ENCODE measurements at places on chromosomes 3 and 15. TPM values are rescaled to one million over a fixed set of nuclear protein-coding genes. Genes with fewer than 3 reads are reported as not detected.

- peaks cover 11% of the 10 kb centered on the region for H3K4me1 ChIP-seq
- H3K27ac ChIP-seq, result no peak overlapping the region
- H3K27me3 ChIP-seq, result no peaks in the 10 kb centered on the region
- no peak overlapping the region for H3K4me3 ChIP-seq
Observed at GRCh38 chr3:197508461-197508860, 47.3 kb downstream of the BDH1 start.

GRCh38 chr3:36924744-36925521 is 19.9 kb downstream of the TRANK1 start:
- DNase-seq, result no peak
- no peaks in the 10 kb centered on the region for H3K36me3 ChIP-seq
- H3K4me1 ChIP-seq, result no peaks in the 10 kb centered on the region
- no peak overlapping the region for H3K27ac ChIP-seq
- H3K27me3 ChIP-seq, result no peaks in the 10 kb centered on the region

DNA sequence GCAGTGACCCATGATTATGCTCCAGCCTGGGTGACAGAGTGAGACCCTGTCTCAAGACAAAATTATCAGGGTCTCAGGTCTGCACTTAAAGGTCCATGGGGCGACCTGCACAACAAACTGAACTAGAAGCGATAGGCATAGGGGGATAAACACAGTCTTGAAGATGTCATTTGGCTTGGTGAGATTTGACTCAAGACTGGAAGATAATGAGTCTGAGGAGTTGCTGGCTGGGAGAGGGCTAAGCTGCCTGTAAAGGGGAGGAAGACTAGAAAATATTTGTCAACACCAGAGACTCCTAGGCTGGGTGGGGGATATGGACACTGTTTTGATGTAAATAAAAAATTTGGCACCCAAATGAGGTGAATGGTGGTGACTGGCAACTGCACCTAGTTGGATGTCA is 19.8 kb downstream of the GHRL start:
- H3K4me1 ChIP-seq, result peaks cover 1% of the 10 kb centered on the region
- DNase-seq, result no peak
- no peak overlapping the region for H3K4me3 ChIP-seq
- peaks cover 7% of the 10 kb centered on the region for H3K36me3 ChIP-seq

GRCh38 chr3:184508938-184509337 is 52.6 kb upstream of the EPHB3 start:
- no peaks in the 10 kb centered on the region for H3K36me3 ChIP-seq
- no peak for DNase-seq
- no peak overlapping the region for H3K27ac ChIP-seq
- H3K4me1 ChIP-seq, result peaks cover 20% of the 10 kb centered on the region
- no peak overlapping the region for H3K4me3 ChIP-seq

- H3K4me3 ChIP-seq, result no peak overlapping the region
- H3K27me3 ChIP-seq, result no peaks in the 10 kb centered on the region
- H3K4me1 ChIP-seq, result peaks cover 16% of the 10 kb centered on the region
- no peaks in the 10 kb centered on the region for H3K36me3 ChIP-seq
- no peak overlapping the region for H3K27ac ChIP-seq
- DNase-seq, result peak; percentile 20
Observed at GRCh38 chr15:63350178-63350621, 31.4 kb downstream of the CA12 start.

Gene SLC2A2
- not detected for polyA plus RNA-seq

Data from GM23248 (cell line).